Stimulated activated CD8-positive, alpha-beta memory T cell treated with anti-CD3 and anti-CD28 coated beads, Interleukin-15, amount 100 ng/mL, for 1 hour (primary cell): ENCODE measurements at places on chromosomes 2 and 18.
A peak's percentile ranks its signal among the peaks of the same experiment; 100 is the strongest.

DNA sequence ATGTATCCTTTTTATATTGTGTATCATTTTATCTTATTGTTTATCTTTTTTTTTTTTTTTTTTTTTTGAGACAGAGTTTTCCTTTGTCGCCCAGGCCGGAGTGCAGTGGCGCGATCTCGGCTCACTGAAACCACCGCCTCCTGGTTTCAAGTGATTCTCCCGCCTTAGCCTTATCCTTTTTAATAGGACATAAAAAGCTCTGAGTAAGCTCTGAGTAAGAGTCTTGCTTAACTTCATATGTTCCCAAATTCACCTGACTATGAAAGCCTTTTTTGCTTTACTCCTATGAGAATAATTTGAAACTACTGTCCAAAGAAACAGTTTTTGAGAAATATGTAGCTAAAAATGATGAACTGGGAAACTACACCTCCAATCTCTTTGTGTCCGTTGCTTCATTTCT lies 525.5 kb downstream of the IRS1 start:
- no peak for DNase-seq

DNA sequence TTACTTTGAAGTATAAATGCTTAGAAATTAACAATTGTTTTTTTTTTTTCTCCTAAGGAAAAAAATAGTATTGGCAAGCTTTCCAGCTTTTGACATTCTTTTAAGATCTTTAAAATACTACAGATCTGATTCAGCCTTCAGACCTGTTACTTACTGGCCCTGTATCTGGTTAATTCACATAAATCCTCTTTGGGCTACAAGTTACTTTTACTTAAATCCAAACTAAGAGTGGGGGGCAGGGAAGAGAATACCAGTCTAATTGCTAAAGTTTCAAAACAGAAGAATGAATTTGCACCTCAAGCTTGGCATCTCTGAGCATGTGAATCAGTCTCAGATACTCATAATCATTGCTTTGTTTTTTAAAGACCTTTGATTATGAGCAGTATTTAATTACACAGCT lies 386.3 kb downstream of the PARD3B start:
- no peak for DNase-seq

GRCh38 chr18:12052866-12053265 lies 40.8 kb upstream of the ANKRD62 start:
- DNase-seq: no peak

- no peak for DNase-seq
Observed at GRCh38 chr2:11305338-11305737, 39.1 kb downstream of the ROCK2 start.

DNA sequence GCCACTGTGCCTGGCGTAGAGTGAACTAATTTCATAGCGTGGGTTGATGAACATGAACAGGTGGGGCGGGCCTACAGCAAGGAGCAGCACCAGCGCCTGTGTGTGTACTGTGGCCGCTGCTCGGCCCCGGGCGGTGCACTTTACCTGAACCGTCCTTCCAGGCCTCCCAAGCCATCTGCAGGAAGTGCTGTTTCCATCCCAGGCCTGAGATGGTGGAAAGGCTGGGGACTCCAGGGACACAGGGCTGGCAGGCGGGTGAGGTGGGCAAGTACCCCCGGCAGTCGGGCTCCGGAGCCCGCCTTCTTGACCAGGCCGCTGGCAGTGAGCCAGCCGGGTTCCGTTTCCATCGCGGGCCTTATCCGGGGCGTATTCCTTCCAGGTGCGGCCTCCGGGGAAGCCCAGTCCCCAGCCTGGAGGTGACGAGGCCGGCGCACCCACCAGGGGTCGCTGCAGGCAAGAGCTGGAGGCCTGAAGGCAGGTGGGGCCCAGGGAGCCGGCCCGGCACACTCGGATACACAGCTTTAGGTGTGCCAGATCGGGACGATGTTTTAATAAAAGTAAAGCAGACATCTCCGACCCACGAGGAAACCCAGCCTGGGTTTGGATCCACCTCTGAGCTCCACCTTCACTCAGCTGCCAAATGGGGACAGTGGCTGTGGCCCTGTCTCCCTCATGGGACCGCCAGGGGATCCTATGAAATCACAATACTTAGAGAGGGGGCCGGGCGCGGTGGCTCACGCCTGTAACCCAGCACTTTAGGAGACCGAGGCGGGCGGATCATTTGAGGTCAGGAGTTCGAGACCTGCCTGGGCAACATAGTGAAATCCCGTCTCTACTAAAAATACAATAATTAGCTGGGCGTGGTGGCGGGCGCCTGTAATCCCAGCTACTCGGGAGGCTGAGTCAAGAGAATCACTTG lies 22.7 kb upstream of the PDIA6 start:
- DNase-seq: peak; percentile 54

DNA sequence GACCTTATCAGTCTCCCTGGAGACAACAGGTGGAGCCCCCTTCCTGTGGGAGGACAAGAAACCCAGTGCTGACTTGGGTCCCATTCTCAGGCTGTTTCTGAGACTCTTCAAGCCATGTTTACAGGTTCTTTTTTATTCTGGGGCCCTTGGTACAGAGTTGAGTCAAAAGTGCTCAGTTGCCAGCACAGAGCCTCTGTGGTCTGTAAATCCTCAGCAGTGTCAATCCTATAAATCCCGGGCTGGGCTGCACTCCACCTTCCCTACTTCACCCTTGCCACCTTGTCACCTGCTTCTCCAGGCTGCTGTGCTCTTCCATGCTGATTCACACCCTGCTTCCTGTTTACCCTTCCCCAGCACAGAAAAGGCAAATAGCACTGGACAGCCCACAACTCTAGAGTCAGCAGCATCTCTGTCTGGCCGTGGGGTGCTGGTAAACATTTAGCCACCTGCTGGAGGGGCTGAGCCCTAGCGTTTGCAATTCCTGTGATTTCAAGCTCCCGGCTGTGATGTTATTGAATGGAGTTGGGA lies 74.7 kb downstream of the TNFRSF11A start:
- DNase-seq: no peak

DNA sequence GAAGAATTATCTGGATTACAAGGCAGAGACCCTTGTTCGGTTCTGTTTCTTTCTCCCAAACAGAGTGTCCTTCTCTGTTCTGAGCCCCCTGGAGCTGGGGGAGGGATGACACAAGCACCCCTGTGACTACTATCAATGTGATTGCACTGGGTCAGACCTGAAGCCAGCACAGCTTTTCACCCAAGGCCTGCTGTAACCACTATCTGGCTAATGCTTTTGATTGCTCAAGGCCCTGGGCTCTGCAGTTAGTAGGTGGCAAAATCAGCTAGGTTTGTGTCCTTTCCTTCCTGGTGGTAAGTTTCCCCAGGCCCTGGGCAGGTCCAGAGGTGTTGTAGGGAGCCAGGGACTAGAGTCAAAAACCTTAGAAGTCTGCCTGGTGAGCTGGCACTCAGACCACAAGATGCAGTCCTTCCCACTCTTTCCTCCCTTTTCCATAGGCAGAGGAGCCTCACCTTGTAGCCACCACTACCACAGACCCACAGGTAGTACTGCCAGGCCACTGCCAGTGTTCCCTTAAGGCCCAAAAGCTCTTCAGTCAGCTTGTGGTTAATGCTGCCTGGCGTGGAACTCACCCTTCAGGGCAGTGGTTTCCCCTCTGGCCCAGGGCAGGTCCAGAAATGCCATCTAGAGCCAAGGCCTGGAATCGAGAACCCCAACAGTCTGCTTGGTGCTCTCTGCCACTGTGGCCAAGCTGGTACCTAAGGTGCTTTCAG lies 83.0 kb downstream of the FAM117B start:
- DNase-seq: no peak

- no peak for DNase-seq
Observed at GRCh38 chr18:52588931-52589330, 248.9 kb downstream of the DCC start.

- DNase-seq: no peak
Observed at GRCh38 chr2:126344493-126344892, 311.5 kb upstream of the GYPC start.

DNA sequence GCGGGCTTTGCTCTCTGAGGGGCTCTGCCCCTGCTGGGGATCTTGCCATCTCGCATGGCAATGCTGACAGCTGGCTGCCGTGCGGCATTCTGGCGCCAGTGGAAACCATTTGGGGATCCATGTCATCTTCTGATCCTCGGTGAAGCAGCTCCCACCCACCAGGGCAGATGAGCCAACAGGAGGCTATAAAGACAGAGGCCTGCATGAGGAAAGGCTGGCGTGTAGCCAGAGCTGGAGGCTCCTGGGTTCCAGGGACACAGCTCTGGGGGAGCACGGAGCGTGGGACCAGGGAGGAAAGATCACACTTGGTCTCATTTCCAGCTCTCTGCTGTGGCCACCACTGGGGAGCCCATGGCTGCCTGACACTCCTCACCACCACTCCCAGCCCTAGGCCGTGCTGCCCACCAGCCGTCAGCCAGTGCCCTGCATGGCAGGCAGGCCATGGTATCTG lies 145.8 kb downstream of the ZFP36L2 start:
- no peak for DNase-seq

- no peak for DNase-seq
Observed at GRCh38 chr2:3677436-3677835, 19.4 kb downstream of the ALLC start.

DNA sequence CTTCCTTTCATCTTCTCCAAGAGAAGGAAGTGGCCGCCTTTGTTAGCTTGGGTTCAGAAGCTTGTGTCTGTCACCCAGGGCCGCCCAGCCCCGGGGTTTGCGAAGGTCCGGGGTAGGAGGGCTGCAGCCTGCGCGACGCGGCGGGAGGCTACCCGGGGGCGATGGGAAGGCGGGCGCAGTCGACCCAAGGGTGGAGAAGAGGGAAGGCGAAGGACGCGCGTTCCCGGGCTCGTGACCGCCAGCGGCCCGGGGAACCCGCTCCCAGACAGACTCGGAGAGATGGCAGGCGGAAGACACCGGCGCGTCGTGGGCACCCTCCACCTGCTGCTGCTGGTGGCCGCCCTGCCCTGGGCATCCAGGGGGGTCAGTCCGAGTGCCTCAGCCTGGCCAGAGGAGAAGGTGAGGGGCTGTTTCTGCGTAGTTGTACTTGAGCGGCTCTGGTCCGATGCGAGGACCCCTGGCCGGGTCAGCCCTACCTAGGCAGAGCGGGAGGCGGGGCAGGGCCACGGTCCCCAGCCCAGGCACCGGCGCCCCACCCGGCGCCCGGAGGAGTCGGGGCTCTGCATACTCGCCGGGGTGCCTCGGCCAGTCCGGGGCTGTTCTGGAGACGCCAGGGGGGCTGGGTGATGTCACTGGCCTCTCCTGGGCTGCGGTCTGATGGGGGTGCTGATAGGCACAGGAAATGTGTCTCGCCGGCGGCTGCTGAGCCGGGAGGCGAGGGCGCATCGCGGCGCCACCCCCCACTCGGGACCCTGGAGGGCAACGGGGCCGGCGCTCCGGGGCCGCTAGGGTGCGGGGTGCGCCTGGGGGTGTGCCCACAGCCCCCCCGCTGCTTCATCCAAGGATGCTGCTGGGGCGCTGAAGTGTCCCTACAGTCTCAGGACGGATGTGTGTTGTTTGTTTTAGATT lies at the start of gene QPCT:
QPCT (plus strand) TSS at position 178 of the 909 bp plus-strand sequence; CDS start at position 280, 102 bp downstream.
- peak; percentile 34 for DNase-seq

DNA sequence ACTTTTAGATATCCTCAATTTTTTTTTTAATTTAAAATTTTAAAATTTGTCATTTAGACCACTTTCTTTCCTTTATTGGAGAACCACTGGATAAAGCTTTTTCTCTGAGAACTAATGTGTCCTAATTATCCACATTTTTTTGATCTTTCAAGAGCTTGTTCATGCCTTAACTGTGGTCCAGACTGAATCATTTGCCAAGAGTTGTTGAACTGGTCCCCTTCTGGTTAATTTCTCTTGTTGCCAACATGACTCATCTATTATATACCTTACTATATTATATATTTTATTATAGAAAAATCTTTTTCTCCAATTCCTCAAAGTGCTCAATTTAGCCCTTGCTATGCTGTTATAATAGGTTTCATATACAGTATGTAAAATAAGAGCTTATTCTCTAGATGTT lies 53.1 kb upstream of the TMEM87B start:
- DNase-seq: no peak

GRCh38 chr18:48929212-48929612 lies 21.6 kb downstream of the SMAD7 start:
- DNase-seq: no peak
